ENCODE measurements at places on chromosomes 7 and 10.

GRCh38 chr7:136023134-136023869 is 46.1 kb upstream of the MTPN start:
- no peak for DNase-seq

- DNase-seq: no peak
These were observed 189.3 kb downstream of the CTNNA3 start for GRCh38 chr10:67506757-67507091.

DNA sequence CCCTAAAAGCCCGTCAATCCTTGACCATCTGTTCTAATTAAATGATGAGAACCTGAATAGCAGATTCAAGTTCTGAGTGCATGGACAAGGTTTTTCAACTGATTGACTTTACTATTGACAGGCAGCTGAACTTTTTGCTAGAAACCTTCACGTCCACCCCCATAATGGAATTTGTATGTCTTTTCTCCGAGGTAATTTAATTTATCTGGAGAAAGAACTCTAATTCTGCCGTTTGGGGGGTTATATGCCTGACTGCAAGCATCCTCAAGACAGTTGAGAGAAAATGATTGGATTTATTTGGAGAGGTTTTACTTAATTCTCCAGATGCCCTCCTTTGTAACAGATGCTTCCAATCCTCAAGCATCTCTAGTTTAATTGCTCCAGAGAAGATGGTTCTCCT is 1053.4 kb upstream of the AUTS2 start:
- no peak for DNase-seq

DNA sequence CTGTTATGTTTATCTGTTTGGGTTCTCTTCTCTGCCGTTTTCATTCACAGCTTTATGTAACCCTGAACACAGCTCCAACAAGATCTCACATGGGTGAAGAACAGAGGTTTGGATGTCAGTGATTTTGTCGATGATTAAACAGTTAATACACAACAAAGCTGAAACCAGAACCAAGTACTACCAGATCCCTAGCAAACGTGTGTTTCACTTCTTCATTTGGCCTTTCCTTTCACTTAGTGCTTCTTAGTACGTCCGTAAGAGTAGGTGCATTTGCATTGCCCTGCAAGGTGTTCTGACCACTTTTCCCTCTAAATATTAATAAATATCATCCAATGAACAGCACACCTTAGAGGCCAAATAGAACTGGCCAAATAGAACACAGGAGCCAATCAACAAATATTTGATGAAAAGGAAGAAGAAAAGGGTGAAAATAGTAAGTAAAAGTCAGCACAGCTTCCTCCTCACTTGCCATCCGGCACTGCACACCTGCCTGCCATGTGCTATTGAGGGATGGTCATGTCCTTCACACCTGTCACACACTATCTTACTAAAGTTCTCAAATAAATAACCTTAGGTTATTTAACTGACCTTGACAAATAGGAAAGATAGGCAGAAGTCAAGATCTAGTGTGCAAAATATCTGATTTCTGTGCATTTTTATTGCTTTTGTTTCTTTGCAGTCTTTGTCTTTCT is 252.6 kb upstream of the ANKRD30A start:
- DNase-seq: no peak

- DNase-seq: no peak
These were observed 85.4 kb downstream of the RNF32 start for GRCh38 chr7:156725936-156726335.

GRCh38 chr10:42640610-42641229 is 2.4 kb upstream of the ZNF33B start:
- no peak for DNase-seq

All from BE2C (cell line).